Trophoblast cell (in vitro differentiated cells and primary cell): ENCODE measurements at places on chromosomes 12 and 14.

DNA sequence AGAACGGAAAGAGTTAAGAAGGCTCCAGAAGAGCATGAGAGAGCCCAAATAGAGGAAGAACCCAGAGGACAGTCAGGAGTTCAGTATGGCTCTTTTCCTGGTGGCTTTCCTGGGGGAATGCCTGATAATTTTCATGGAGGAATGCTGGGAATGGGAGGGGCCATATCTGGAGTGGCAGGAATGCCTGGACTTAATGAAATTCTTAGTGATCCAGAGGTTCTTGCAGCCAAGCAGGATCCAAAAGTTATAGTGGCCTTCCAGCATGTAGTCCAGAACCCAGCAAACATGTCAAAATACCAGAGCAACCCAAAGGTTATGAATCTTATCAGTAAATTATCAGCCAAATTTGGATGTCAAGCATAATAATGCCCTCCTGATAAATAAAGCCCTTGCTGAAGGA lies 15.5 kb upstream of the SYT10 start:
- DNase-seq: peak; percentile 52

GRCh38 chr12:42426746-42427145 lies 100.8 kb downstream of the PPHLN1 start:
- peak; percentile 14 for DNase-seq

DNA sequence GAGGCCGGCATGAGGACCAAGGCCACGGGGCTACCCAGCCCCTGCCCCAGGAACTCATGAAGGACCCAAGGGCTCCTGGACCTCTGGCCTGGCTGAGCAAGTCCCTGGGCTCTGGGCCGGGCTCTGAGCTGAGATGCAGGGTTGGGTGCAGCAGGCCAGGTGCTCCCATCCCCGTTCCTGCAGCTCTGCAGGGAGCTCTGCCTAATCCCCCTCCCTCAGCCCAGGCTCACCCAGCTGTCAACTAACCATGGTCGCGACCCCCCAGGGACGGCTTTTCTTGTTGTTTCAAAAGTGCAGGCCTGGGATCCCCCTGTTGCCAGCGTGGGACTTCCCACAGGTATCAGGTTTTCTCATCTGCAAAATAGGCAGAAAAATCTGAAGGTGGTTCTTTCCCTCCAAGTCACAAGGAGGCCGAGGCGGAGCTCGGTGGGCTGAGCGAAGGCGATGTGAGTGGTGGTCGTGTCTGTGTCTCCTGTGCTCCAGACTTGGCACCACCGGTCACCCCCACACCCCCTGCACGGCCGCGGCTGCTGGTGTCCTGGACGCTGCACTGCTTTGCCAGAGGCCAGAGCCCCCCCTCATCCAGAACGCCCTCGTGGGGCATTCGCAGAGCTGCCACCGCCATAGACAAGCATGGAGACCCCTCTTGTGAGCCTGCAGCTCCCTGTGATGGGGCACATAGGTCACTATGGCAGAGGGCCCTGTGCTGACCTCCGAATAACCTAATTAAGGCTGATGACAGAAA lies 22.5 kb upstream of the GALNT9 start:
- no peak for DNase-seq

DNA sequence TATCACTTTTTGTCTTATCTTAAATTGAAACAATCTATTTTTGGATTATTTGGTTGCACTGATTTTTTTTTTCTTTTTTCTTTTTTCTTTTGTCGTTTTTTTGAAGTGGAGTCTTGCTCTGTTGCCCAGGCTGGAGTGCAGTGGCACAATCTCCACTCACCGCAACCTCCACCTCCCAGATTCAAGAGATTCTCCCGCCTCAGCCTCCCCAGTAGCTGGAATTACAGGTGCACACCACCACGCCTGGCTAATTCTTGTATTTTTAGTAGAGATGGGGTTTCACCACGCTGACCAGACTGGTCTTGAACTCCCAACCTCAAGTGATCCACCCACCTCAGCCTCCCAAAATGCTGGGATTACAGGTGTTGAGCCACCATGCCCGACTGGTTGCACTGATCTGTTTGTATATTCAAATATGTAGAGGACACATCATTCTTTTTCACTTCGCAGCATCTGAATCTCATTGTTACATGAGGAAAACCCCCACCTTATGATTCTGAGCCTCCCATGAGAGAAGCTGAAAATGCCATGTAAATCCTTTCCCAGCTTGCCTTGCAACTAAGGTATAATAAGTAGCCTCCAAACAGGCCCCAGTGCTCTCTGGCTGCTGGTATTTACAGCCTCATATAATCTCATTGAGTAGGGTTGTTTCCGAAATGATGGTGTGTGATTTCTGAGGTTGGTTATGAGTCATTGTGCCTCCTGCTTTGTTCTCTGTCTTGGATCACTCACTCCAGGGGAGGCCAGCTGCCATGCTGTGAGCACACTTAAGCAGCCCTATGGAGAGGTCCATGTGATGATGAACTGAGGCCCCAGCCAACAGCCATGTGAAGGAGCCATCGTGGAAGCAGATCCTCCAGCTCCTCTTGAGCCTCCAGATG lies 5.2 kb upstream of the HSP90B1 start:
- no peak for DNase-seq

GRCh38 chr14:100442498-100443490 lies 119.7 kb downstream of the SLC25A47 start:
- DNase-seq: no peak

DNA sequence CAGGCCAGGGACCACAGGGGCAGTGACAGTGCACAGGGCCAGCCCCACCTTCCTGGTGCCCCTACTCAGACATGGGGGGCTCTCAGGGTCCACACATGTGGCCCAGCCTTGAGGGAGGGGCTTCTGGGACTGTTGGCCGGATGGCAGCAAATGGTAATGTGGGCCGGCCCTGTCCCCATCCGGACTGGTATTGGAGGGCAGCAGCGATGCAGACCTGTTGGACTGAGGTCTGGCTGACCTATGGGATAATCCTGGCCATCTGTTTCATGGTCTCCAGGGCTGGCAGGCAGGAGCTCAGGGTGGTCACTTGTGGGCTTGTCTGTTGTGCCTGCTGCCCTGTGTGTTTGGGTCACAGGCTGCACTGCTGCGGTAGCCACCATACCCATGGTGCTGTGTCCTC lies 387.5 kb downstream of the TMEM121 start:
- no peak for DNase-seq

- DNase-seq: no peak
Observed at GRCh38 chr14:79551523-79551922, 659.8 kb downstream of the DIO2 start.

- no peak for DNase-seq
Observed at GRCh38 chr14:57487771-57488170, 5.9 kb downstream of the CCDC198 start.

DNA sequence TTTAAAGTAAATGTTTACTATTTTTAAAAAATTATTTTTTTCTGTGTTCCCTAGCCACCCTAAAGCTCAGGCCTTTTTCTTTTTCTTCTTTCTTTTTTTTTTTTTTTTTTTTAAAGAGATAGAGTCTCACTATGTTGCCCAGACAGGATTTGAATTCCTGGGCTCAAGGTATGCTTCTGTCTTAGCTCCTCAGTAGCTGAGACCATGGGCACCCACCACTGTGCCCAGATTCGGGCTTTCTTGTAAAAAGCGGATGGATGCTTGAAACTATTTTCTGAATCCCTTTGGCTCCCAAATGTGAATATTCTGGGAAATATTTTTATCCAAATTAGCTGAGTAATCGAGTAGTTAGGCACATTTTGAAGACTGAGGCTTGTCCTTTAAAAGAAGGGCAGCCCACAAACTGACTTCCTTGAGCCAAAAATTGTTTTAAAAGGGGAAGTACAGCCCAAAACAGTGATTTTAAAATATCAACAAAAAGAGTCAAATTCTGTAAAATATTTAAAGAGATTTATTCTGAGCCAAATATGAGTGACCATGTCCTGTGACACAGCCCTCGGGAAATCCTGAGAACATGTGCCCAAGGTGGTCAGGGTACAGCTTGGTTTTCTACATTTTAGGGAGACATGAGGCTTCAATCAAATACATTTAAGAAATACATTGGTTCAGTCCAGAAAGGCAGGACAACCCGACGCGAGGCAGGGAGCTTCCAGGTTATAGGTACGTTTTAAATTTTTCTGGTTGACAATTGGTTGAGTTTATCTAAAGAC lies 28.8 kb upstream of the HIGD1C start:
- DNase-seq: no peak

DNA sequence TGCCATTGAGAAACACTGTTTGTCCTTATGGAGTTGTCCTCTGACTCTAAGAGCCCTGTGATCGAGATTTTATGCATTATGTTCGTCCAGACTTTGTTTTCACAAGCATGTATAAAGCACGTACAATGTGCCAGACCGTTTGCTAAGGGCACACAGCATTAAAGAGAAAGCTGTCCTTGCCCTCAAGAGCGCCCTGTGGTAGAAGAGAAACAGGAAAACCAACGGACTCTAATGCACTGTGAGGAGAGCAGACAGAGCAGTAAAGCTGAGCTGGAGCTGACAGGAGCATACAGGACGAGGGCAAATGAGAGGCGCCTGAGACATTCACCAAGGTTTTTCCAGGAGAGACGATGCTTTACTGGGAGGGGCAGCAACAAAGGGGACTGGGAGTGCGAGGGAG lies 66.2 kb upstream of the OVCH1 start:
- DNase-seq: no peak

GRCh38 chr12:123223241-123223668 lies 9.7 kb downstream of the MPHOSPH9 start:
- DNase-seq: no peak

- no peak for DNase-seq
Observed at GRCh38 chr12:123655420-123655819, 15.5 kb upstream of the TCTN2 start.

DNA sequence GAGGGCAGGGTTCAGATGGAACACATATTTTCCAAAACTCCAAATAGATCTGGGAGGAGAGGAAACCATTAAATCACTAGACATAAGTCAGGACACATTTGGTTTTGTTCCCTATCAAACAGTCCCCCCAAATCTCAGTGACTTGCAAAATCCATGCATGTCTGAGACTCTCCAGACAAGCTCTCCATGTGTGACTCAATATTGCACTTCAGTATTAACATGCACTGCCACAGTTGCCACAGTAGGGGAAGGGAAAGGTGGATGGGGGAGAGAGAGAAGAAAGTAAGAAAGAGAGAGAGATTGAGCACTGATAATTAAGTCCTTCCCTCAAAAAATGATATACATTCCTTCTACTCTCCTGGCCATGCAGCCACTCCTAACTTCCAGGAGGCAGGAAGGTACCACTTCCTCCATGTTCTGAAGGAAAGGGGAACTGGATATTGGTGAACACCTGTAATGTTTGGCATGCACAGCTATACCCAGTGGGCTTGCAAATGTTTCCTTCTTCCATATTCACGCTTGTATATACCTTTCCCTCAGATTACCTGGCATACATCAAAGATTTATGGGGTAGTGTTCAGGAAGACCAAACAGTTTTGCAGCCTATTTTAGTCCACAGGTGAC lies 310.0 kb downstream of the ZFP36L1 start:
- DNase-seq: no peak

- DNase-seq: no peak
Observed at GRCh38 chr14:101111620-101112290, 208.2 kb upstream of the RTL1 start.

DNA sequence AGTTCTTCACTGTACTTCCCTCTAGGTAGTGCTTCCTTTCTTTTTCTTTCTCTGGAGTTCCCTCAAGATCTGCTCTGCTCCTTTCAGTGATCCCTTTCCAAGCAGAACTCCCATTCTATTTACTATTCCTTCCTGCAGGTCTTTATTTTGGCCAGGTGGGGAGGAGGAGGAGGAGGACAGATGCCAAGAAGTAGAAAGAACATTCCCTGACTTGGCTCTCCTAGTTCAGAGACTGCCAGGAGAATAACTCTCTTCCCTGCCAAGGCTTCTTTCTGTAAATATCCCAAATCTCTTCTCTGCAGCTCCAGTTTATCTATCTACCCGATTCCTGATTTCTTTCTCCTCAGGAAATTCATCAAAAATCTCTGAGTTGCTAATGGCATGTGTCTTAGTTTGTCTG lies 229.6 kb upstream of the TMEM260 start:
- no peak for DNase-seq

DNA sequence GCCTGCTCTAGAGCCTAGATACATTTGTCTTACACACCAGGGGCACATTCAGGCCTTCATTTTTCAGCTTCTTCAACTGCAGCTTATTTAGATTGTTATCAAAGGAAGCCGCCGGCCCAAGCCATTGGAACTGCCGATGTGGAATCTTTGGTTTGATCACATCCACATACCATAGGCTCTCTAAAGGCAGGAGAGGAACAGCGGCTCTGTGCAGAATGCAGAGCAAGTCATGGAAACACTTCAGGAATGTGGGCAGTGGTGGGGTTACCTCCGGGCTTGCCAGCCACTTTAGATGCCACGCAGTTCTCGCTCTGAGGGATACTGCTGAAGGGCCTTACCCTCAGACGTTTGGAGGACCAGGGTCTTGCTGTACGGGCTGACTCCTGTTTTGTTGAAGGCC lies 53.4 kb upstream of the PYGL start:
- DNase-seq: peak; percentile 92

DNA sequence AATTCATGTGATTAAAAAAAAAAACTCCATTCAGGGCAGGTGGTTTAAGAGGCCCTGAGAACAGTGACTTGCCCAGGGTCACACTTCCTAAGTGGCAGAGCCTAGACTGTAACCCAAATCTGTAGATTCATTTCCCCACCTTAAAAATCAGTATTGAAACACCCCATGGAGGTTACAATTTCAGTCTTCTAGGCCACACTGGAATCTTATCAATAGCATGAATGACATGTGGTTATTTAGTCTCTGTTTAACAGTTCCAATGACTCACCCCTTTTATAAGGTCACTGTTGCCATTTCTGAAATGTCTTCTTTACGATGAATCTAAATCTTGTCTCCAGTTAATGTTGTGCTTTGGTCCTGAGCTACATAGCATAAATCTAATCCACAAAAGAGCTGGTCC lies 262.3 kb upstream of the GRIP1 start:
- no peak for DNase-seq

- no peak for DNase-seq
Observed at GRCh38 chr12:11855983-11856374, 206.5 kb downstream of the ETV6 start.

DNA sequence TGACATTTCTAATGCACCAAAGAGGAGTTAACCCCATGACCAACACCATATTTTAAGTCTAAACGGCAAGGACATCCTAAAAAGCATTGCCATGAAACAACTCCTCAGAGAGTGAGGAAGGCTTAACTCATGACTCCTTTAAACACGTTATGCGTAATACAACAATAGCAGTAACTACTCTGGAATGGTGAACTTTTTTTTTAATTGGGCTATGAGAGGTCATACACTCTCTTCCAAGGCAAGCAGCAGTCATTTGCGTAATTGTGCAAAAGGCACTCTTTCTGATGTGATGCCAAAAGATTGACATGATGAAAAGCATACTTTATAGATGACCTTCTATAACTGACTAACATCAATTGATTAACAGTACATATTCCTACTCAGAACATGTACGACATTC lies 39.4 kb downstream of the RHOJ start:
- no peak for DNase-seq

DNA sequence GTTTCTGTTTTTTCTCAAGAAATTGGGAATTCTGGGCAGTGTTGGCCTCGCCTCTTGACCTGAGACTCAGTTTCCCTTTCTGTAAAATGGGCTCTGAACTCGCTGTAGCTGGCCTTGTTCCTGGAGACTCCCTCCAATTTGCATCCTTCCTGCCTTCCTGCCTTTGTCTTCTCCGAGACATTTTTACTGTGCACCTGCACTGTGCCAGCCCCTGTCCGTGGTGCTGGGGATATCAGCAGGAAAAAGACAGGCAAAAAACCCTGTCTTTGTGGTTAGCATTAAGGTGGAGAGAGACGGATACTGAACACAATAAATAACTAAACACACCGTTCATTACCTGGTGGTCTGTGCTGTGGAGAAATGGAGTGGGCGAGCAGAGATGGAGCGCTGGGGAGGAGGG lies 129.8 kb downstream of the AACS start:
- no peak for DNase-seq
